OCI-LY7 (cell line): ENCODE measurements at places on chromosomes 6 and 20.
A peak's percentile ranks its signal among the peaks of the same experiment; 100 is the strongest.

- no peak for DNase-seq
These were observed 18.3 kb downstream of the ENTPD6 start for GRCh38 chr20:25213566-25214425.

- DNase-seq = no peak
These were observed 52.0 kb upstream of the THEMIS start for GRCh38 chr6:127952831-127953230.

DNA sequence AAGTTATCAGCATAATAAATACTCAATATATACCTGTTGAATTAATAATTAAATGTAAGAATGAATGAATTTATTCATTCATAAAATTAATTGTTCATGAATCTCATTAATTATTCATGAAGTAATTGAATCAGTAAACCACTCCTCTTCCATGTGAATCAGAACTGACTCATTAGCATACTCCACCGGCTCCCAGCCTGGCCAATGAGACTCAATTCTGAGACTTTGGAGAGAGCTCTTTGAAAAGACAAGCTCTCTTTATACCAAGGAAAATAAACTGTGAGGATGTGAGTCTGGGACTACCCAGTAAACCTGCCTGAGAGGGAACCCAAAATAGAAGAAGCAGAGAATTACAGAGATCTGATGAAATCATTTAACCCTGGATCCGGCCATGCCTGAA lies 8.4 kb upstream of the SLC2A10 start:
- no peak for DNase-seq

- no peak for DNase-seq
These were observed 26.6 kb upstream of the KLHL31 start for GRCh38 chr6:53692172-53692571.

DNA sequence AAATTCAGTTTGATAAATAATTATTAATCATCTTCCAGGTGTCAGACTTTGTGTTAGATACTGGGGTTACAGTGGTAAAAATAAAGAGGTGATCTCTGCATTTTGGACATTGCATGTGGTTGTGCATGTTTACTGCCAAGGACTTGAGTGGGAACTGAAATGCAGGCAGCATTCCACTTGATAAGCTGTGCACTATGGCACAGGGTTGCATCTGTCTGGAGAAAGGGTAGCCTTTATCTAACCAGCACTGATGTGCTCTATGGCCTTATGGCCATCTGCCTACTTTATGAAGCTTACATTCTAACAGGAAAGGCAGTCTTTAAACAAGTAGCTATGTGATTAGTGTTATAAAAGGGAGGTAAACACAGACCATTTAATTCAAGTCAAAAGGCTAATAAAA lies 53.0 kb upstream of the MLIP start:
- no peak for DNase-seq

- no peak for DNase-seq
These were observed 125.9 kb downstream of the TRMT11 start for GRCh38 chr6:126112171-126112632.

GRCh38 chr6:144027932-144028587 lies 20.0 kb upstream of the PLAGL1 start:
- no peak for DNase-seq

DNA sequence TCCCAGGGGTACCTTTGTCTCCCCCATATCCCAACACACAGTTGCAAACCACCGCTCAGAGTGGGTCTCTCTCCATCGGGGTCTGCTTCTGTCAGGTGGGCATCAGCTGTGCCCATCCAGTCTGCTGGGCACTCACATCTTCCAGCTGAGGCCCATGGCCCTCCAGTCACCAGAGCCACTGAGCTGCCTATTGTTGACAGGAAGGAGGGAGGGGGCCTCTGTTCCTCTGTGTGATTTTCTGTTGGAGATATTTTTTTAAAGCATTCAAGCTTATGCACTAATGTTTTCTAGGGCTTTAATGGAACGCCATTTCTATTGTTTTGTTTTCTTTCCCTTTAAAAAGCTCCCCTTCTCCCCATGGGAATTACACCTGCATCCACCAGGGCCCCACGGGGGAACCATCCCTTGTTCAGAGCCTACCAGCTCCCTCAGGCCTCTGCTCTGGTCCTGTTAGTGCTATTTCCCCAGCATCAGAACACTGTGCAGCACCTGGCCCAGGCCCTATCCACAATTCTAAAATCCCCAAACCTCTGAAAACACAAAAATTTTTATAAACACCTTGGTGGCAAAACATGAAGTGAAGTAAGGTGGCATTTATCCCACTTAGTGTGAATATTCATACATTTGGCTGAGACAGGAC lies 326.2 kb downstream of the CD83 start:
- DNase-seq = peak; percentile 17

DNA sequence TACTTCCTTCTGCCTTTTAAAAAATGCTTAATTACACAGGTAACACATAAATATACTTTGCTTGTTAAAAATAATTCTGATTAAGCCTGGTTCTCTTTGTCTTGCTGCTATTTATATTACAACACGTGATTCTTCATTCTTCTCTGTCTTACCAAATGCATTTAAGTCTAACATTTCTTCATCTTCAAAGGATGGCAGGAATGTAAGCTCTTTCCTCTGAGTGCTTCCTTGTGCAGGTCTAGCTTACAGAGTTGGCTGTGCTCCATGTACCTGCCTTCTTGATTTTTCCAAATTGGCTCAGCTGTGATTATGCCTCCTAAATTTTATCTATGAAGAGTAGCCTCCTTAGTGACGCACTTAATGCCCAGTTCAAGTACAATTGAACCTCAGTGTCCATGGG lies 44.4 kb downstream of the RNF144B start:
- no peak for DNase-seq

- DNase-seq = no peak
These were observed 157.5 kb downstream of the ADGRG6 start for GRCh38 chr6:142459271-142459670.

- DNase-seq = no peak
These were observed at the start of gene SLC22A1 for GRCh38 chr6:160121558-160121957. TSS of gene SLC22A1 (plus strand) at chr6:160121815. CDS start at chr6:160121936, 121 bp downstream.
